ENCODE measurements at places on chromosomes 3 and 15. TPM values are rescaled to one million over a fixed set of nuclear protein-coding genes. Genes with fewer than 3 reads are reported as not detected.

DNA sequence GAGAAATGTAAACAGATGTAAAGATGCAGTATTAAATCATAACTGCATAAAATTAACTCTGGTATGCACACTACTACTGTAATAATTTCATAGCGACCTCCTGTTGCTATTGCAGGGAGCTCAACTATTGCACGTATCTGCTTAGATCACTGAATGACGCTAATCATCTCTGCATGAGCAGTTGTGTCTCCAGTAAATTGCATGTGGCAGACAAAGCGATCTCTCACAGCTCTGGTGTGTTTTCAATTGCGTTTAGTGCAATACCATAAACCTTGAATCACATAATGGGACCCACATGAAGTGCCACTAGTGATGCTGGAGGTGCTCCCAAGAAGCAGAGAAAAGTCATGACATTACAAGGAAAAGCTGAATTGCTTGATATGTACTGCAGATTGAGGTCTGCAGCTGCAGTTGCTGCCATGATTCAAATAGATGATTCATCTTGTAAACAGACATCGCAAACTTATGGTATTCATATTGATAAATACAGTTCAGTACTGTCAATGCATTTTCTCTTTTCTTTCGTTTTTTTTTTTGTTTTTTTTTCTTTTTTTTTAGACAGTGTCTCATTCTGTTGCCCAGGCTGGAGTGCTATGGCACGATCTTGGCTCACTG, 30.2 kb upstream of the LCTL start:
- DNase-seq: no peak

DNA sequence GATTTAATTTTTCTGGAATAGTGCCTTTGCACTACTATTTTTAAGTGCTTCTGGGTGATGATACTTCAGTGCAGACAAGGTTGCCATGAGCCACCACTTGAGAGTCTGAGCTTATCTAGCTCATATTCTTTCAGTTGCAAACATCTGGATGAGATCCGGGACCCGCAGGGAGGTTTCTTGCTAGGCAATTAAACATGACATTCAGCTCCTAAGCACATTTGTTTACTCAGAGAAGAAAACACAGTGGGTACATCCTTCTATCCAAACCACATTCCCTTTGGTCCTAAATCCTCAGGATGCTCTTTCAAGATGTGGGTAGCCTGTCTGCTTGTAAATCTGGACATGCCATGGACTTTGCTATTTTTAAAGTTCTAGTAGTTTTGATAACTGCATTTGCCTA, 12.0 kb downstream of the PLSCR1 start:
- no peak for DNase-seq

GRCh38 chr3:119416873-119417272, 46.5 kb downstream of the TMEM39A start:
- no peak for DNase-seq

The LTF gene
- total RNA-seq: not detected

- DNase-seq: no peak
Measured at GRCh38 chr15:88740356-88740755, 62.9 kb upstream of the ACAN start.

The PTX3 gene
- not detected for total RNA-seq

The GREM1 gene
- total RNA-seq: not detected

DNA sequence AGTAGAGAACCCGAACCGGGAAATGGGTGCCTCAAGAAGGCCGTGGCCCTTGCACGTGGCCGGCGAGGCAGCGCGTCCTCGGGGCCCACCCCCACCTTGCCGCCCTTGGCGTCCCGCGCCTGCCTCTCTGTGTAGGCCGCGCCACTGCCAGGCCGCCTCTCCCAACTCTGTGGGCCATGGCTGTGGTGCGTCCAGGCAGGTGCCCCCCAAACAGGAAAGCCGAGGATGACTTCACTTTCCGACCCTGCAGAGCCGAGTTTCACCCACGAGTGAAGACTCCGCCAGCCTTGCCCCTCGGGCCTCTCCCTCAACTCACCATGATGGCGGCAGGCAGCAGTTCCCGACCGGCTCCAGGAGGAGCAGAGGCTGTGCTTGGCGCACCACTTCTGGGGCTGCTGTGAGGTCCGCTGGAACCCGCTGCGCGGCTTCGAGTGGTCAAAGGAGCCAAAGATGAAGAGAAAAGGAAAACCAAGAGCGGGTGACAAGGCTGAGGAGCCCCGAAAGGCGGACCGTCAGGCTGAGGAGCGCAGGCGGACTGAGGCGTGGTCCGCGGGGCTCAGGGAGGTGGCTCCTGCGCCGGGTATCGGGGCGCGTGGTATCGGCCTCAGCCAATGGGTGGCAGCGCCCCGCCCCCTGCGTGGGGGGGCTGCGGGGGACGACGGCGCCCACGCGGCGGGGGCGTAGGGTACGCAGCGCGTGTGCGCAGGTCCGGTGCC, at the start of gene DAZL:
TSS of gene DAZL (minus strand) at position 537 of the 716 bp plus-strand sequence. CDS start at position 319, 218 bp downstream.
- no peak for DNase-seq

GRCh38 chr3:40973141-40973540, 226.2 kb upstream of the CTNNB1 start:
- DNase-seq: no peak

DNA sequence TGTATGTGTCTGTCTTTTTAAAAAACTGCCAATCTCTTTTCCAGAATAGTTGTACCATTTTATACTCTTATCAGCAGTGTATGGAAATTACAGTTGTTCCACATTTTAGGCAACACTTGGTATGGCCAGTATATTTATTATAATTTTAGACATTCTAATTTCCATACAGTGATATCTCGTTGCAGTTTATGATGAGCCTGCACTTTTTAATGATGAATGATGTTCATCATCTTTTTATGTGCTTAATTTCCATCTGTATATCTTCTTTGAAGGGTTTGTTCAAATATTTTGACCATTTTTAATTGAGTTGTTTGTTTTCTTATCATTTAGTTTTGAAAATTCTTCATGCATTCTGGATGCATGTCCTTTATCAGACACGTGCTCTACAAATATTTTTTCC, 57.0 kb upstream of the UBE2E2 start:
- DNase-seq: no peak

The TEX55 gene
- total RNA-seq: not detected

DNA sequence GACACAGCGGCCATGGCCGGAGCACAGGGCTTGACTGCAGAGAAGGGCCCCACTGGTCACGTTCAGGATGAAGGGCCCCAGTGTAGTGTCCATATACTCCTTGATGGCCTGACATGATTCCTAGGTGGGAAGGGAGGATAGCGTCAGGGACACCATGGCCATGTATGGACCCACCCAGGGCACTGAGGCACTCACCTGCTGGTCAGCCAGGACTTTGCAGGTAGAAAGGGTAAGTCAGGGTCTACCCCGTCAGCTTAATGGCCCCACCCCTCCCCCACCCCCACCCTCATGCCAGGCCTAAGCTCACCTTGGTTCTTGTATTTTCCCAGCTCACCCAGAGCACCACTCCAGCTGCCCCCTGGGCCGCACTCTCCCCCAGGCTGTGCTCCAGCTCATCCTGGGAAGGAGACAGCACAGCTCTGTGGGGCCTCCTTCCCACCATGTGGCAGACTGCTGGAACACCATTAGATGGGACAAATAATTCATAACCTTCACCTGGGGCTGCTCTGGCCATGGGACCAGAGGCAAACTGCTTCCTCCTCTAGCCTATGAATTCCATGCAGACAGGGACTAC, 1.6 kb upstream of the HYAL3 start:
- no peak for DNase-seq

GRCh38 chr3:177478170-177478867, 281.0 kb upstream of the TBL1XR1 start:
- DNase-seq: no peak

- DNase-seq: no peak
Measured at GRCh38 chr3:53821631-53822121, 24.5 kb downstream of the CHDH start.

The GOLGA8T gene
- total RNA-seq: not detected

The GP9 gene
- total RNA-seq: not detected

The ERICH6 gene
- total RNA-seq: 0.38 TPM

DNA sequence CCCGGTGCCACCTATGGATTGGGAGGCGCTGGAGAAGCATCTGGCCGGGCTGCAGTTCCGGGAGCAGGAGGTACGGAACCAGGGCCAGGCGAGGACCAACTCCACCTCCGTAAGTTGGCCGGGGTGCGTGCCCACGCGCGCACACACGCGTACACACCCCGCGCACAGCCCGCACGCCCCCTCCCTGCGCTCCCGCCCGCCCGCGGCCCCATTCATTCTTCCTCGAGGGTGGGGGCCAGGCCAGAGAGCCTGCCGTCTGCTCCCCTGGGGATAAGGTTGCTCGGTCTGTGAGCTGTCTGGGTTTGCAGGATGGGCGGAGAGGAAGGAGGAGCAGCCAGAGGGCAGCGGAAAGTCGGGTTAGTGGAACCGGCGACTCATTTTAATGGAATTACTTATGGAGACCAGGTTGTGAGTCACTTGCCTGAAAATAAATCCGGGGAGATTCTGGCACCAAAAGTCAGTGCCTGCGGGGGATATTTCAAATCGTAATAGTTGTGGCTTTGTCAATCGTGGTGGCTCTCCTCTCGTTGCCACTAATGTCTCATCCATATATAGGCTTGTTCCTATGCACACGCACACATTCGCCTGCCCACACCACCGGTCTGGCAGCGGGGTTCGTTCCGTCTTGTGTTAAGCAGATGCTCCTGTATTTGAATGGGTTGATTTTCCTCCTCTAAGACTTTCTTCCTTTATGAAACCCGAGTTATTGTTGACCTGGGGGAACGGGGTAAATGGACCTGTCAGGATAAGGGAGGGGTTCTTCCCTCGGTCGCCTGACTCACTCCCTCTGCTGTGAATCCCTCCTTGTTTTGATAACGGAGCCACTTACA, 223.4 kb upstream of the IL12A start:
- no peak for DNase-seq

- DNase-seq: no peak
Measured at GRCh38 chr3:171776411-171776810, 33.9 kb downstream of the PLD1 start.

The RAB5A gene
- 60.0 TPM for total RNA-seq

DNA sequence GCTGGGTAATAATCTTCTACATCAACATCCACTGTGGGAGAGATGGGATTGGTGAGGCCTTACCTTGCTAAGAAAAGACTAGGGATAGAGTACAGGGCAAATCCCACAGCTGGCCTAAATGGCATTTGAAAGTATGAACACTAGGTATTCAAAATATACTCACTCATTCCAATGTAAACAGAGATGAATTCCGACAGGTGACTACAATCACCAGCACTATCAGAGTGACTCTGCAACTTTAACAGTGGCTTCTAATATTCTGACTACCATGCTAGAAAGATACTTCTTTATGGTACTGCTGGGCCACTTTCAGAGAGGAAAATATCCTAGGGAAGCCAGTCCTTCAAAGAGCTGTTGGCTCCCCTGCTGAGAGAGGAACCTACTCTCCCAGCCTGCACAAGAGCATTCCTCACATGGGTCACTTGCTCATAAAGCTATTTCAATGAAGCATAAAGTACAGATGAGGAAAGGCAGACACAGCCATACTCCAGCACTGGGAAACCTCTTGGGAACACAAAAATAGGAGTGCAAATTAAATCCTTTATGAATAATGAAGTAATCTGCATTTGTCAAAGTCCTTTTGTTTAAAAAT, 21.5 kb upstream of the MAN2C1 start:
- DNase-seq: no peak

The TMA7 gene
- total RNA-seq: 240 TPM

DNA sequence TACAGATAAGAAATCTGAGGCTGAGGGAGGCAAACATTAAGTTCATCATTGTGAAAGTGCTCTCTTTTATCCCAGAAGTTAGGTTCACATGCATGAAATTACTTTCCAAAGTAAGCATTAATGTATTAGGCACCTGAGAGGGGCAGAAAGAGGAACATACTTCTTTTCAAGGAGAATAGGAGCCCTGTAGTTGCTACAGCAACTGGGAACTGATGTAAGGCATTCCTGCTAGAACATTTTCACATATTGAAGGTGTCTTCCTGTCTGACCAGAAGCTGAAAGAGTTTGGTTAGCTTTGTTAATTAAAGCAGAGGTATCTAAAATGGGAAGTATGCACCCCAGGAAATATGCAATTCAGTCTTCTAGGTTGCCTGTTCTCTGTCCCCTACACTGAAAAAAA, 65.5 kb upstream of the ZBTB20 start:
- no peak for DNase-seq

The STRA6 gene
- not detected for total RNA-seq

- no peak for DNase-seq
Measured at GRCh38 chr3:160395297-160395696, 3.7 kb downstream of the IFT80 start.

GRCh38 chr3:40779039-40779438, 254.3 kb downstream of the ZNF621 start:
- no peak for DNase-seq

The AP3B2 gene
- total RNA-seq: not detected

The SKOR1 gene
- total RNA-seq: 0.23 TPM

DNA sequence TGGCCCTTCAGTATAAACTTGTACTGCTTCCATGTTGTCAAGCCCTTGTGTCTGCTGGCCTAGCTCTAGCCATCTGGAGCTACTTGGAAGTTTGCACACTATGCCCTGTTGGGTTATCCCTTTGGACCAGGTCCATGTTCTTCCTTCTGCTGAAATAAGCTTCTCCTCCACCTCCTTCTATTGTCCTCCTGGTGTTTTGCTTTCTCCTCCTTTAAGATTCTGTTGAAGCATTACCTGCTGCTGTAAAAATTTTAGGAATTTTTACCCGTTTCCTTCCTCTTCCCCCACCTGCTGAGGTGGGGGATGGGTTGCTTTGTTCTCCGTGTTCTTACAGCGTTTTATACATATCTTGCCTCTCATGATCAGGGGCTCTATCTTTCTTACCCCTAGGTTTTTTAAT, 51.7 kb downstream of the SH3GL3 start:
- no peak for DNase-seq

GRCh38 chr3:116300226-116300625, 145.1 kb downstream of the LSAMP start:
- no peak for DNase-seq

Data from activated CD4-positive, alpha-beta memory T cell treated with anti-CD3 and anti-CD28 coated beads, Interleukin-2, amount 10 ng/mL, durations not matched to agents 7 days and 5 days (primary cell).